ENCODE measurements at places on chromosomes 16 and 17.

- no peak for DNase-seq
Observed at GRCh38 chr17:79098282-79098867, 23.8 kb downstream of the ENGASE start.

DNA sequence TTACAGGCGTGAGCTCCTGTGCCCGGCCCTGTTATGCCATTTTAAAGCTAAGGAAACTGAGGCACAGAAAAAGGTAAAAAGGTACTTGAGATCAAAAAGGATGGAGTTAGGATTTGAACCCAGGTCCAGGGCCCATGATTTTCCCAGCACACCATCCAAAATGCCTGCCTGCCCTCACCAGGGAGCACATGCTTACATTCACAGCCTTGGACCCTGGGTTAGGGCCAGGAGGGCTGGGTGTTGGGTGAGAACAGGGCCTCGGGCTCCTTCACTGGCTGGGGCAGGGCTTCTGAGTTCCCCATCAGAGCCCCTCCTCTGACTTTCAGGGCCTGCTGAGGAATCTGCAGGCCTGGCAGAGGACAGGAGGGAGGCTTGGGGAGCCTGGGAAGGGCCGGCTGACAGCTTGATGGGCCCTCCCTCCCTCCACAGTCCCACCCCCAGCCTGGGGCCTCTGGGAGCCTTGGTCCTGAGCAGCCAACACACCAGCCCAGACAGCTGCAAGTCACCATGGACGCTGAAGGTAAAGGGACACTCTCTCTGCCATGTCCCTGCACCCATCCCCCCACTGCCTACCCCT, at the start of gene QPRT:
TSS of gene QPRT (plus strand) at position 490 of the 577 bp plus-strand sequence. CDS start at position 508, 18 bp downstream.
- no peak for DNase-seq

GRCh38 chr17:74601944-74602572, 10.0 kb upstream of the CD300LD start:
- DNase-seq = peak; percentile 31

DNA sequence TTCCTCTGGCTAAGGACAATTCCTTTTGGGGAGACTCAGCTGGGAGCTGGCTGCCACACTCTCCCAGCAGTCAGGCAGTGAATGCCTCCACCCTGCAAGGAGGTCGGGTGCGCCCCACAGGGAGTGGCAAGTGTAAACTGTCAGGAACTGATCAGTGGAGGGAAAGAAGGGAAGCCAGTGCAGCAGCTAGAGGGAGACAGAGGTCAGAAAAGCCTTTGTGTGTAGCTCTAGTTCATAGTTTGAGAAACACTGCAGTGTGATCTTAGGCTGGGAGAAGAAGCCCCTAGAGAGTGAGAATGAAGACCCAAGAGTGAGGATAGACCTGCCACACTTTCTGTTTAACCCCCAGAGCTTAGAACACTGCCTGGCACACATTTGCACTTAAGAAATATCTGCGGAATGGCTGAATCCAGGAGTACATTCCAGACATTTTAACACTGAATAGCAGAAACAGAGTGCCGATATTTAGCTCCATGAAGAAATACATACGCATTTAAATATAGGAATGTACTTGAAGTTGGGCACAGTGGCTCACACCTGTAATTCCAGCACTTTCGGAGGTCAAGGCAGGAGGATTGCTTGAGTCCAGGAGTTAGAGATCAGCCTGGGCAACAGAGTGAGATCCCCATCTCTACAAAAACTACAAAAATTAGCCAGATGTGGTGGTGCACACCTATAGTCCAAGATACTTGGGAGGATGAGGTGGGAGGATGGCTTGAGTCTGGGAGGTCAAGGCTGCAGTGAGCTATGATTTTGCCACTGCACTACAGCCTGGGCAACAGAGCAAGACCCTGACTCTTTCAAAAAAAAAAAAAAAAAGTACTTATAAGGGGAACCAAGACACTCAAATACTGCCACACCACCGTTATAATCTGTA, 11.1 kb upstream of the SLC5A11 start:
- no peak for DNase-seq

DNA sequence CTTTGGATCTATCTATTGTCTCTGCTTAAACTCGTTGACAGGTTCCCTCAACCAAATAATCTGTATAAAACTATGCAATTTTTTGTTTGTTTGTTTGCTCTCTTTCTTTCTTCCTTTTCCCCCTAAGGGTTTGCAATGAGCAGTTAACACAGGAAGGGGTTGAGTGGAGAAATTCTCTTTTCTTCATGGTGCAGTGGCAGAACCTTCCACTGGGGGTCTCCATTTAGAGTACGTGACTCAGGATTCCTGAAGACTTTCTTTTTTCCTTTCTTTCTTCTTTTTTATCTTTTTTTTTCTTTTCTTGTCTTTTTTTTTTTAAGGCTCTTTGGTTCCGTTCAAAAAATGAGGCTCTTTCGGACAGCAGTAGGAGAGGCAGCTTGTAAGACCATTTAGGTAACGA, 19.5 kb upstream of the RBFOX1 start:
- no peak for DNase-seq

GRCh38 chr17:3681057-3681456, 12.4 kb downstream of the EMC6 start:
- DNase-seq = no peak

GRCh38 chr16:53893731-53894435, 189.9 kb downstream of the FTO start:
- no peak for DNase-seq

DNA sequence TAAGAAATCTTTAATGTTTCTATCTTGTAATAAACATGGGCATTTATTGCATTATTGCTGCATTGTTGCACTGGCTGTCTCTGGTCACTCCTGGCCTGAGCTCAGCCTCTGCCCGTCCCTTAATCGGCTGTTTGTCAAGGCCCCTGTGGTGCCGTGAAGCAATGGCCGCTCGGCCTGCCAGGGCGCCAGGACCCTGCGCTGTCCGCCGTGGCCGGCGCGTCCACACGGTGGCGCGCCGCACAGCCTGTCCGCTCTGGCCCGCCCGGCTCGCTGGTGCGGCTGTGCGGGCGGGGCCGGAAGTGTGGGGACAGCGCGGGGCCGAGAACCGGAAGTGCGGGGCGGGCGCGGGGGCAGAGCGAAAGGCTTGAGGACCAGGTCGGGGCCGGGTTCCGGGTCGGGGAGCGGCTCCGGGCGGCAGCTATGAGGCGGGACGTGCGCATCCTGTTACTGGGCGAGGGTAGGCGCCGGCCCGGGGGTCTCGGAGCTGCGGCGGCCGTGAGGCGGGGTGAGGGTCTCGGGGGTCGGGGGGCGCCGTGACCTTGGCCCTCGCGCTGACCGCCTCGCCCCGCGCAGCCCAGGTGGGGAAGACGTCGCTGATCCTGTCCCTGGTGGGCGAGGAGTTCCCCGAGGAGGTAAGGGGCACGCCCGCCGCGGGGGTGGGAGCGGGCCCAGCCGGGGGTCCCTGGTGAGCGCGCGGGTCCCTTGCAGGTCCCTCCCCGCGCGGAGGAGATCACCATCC, at the start of gene RHOT2:
TSS of gene RHOT2 (plus strand) at position 353 of the 739 bp plus-strand sequence. CDS start at position 421, 68 bp downstream.
- peak; percentile 94 for DNase-seq

DNA sequence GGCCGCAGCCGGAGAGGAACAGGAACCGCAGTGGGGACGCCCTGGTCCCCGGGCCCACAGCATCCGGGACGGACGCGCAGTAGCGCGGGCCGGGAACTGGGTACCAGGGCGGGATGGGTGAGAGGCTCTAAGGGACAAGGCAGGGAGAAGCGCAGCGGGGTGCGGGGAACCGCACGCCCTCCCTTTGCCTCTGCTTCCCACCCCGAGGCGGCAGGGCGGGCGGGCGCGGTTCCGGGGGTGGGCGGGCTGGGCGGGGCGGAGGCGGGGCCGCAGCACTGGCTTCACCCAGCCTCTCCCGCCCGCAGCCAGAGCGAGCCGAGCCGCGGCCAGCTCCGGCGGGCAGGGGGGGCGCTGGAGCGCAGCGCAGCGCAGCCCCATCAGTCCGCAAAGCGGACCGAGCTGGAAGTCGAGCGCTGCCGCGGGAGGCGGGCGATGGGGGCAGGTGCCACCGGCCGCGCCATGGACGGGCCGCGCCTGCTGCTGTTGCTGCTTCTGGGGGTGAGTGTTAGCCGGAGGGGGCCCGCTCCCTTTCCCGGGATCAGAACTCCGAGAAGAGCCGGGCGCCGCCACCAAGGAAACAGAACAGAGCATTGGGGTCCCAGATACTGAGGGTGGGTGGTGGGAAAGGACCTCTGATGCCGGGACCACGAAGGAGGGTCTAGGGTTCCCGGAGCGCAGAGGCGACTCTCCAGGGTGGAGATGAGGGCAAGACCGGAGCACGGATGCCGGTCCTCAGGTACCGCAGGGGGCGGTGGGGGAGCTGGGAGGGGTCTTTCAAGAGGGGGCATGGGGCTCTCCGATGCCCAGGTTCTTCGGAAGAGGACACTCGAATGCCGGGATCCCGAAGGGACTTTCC, at the start of gene NGFR:
TSS of gene NGFR (plus strand) at position 308 of the 856 bp plus-strand sequence. CDS start at position 433, 125 bp downstream.
- DNase-seq = peak; percentile 20

- DNase-seq = no peak
Observed at GRCh38 chr17:54992797-54993639, 24.5 kb downstream of the STXBP4 start.

DNA sequence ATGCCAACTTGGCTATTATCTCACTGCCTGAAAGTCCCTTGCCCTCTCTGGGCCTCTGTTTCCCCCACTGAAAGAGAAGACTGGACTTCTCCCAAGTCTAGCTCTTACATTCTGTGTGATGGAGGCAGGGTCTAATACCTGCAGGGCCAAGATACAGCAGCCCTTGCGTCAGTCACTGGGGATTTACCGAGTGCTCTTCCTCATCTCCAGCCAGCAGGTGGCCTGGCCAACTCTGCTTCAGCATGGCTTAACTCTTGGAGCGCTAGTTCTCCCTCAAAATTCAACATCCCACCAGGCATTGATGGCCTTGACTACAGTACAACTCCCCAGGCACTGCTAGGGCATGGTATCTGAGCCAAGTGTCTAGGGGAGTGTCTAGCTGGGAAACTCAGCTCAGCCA, 19.9 kb upstream of the MTMR4 start:
- DNase-seq = no peak

DNA sequence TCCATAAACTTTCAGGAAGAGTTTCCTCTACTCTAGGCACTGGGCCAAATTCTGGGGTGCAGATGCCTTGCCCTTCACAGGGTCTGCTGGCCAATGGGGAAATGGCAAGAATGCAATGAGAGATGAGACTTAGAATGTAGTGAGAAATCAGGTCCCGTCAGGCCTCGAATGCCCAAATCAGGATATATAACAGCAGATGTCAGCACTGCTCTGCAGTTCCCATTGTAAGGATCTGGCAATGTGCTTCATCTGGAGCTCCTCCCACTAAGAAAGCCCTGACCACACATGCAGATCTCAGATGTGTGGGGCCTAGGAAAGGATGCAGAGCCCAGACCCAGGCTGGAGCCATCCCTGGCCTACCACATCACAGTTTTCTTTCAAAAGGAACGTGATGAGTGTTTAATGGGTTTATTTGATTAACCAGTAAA, 13.9 kb upstream of the LPCAT2 start:
- no peak for DNase-seq
